Spleen (tissue), 13 donors: ENCODE measurements at places on chromosomes 2 and 18. TPM values are rescaled to one million over a fixed set of nuclear protein-coding genes. Genes with fewer than 3 reads are reported as not detected.

GRCh38 chr18:71237641-71238040 lies 948.8 kb downstream of the SOCS6 start:
- no peak for DNase-seq

Gene ST8SIA3
- not detected for polyA plus RNA-seq

Gene KIF1A
- 0.11 TPM for polyA plus RNA-seq

Gene CGREF1
- 0.17 TPM for polyA plus RNA-seq

DNA sequence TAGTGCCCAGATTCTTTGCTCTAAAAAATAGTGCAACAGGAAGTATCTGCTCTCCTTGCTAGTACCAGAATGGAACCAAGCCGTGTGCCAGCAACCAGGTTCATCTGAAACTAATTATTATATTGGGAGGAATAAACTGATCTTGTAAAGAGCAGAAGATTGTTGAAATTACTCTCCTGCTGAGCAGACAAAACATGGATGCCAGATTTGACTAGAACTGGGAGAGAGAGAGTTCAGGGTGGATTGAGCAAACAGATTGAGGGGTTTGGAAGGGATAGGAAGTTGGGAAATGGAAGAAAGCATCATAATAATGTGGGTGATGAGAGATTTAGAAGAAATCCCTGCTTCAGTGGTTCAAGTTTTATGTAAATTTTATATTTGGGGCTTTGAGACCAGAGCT lies 160.1 kb upstream of the RASGRP3 start:
- no peak for DNase-seq

DNA sequence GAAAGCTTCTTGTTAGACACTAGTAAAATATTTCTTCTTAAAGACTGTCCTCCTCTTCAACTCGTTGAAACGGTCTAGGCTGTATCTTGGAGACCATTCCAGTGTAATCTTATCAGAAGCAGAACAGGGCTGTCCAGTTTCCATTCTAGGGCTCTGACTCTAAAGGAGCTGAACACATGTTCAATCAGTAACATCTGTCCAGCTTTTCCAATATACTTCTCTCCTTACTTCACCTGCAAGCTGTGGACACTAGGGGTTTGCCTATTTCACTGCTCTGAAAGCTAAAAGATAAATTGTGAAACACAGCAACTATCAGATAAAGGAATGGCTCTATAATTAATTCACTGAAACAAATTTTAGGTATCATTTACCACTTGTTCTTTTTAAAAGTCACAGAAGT lies 73.8 kb downstream of the ZNF385B start:
- DNase-seq, result no peak

Gene IL1R1
- 7.6 TPM for polyA plus RNA-seq

Gene SMAD4
- polyA plus RNA-seq, result 8.9 TPM

- no peak for DNase-seq
These were observed 905.1 kb downstream of the NRXN1 start for GRCh38 chr2:50126845-50127244.

GRCh38 chr2:40202798-40203400 lies 249.0 kb downstream of the SLC8A1 start:
- no peak for DNase-seq

Gene MYOM1
- 1.2 TPM for polyA plus RNA-seq

Gene DHRS9
- polyA plus RNA-seq, result 3.9 TPM
